ENCODE measurements at places on chromosomes 2 and 18.

GRCh38 chr18:48896875-48897511 lies 53.8 kb downstream of the SMAD7 start:
- no peak for DNase-seq

DNA sequence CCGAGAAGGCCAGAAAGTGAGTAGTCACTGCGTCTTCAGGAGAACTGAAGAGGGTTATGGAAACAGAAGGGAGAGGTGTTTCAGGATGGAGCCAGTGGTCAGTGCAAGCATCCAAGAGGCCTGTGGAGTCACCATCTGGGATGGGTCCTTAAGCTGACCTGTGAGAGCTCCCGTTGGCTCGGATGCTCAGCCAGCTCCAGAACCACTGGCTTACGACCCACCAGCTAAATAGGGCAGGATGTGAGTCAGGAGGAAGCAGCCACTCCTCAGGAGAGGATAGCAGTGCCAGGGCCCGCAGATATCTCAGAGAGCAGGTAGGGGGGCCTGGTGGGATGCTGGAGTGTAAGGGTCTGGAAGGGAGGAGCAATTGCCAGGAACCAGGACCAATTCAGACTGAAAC lies 63.1 kb upstream of the B3GNT7 start:
- no peak for DNase-seq

- DNase-seq, result no peak
Observed at GRCh38 chr2:222303045-222303827, 4.4 kb upstream of the PAX3 start.

DNA sequence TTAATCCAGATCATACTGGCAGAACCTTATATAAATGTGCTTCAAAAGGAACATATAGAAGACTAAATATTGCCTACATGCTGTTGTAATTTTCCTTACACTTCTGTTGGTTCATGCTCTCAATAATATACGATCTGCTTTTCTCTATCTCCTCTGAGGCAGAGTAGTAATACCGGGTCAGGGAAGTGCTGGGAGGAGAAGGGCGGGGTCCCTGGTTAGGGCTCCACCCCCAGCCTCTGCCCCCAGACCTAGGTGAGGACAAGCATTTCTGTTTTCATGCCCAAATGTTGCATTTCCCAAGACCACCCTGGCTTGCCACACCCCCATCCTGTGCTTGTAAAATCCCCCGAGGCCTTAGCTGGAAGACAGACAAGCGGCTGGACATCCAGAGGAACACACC lies 55.3 kb downstream of the PLA2R1 start:
- DNase-seq, result no peak

GRCh38 chr2:16203069-16203468 lies 262.7 kb downstream of the MYCN start:
- no peak for DNase-seq

DNA sequence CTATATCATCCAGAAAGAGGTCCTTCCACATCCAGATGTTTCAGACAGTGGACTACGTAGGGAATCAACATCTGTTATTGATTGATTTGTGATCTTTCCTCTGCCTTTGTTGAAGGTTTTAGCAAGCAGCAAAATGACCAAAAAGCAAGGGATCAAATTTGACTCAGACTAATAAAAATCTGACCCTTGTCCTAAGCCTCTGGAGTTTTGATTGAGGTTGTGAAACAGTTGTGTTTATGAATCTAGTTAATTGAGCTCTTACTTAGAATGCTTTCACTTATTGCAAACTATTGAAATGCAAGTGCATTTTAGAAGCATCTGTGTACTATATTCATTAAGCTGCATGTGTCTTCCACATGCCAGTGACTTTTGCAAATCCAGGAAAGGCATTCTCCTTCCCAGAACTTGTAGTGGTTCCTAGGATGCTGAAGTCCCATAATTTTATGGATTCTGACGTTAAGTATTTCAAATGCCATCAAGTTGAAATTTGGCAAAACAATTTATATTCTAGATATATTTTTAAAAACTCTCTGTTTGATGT lies 116.0 kb downstream of the MTX2 start:
- no peak for DNase-seq

GRCh38 chr2:3319745-3320566 lies 57.7 kb downstream of the EIPR1 start:
- no peak for DNase-seq

DNA sequence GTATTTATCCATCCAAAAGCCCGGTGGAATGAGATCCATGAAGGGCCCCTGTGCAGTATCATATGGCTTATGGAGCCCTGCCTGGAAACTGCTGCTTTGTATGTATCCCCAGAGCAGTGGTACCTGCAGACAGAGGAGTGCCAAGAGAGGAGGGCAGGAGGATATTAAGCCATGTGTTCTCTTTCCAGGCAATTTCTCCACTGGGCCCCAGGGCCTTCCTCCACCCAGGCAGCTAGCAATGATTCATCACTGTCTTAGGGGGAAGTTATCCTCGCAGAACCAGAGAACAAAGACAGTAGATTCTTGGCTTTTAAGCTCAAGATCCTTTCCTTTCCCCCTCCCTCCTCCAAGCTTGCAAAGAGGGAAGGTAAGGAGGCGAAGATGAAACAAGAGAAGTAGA lies 98.1 kb downstream of the LRRC30 start:
- DNase-seq, result no peak

DNA sequence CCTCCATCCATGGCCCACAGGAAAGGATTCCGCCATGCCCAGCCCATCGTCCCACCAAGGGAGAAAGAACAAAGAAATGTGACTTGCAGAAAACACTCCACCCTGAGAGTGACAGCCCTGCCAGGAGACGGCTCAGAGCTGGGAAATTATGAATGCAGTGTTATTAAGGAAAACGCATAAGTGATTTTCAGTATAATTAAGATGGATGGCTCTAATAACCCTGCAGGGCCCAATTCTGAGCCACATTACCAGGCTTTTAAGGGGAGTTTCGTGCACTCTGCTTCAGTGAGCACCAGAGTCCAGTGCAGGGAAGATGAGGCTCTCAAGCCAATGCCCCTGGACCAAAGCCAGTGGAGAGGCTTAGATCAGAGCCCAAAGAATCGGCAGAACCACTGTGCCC lies 10.6 kb upstream of the TEX51 start:
- DNase-seq, result no peak

DNA sequence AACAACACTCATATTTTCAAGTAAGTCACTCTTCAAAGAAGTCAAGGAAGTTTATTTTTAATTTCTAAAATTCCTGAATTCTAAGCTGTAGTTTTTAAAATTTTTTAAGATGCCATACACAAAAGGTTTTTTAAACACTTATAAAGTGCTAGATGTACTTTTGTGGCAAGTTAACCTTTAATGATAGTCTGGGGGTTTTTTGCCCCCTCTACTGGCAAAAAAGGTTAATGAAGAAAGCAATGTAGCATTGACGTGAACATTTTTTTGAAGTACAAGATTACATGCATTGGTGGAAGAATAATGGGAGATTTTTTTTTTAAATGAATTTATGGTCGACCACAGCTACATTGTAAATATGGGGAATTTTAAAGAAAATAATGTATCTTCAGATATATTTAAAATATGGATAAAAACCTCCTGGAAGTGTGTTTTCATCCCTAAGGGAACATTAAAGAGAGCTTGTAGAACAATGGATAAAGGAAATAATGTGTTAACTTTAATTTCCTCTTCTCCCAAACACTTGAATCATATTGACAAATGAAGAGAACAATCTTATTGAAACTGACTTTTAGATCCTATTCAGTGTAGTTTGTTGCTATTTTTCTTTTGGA lies 12.6 kb downstream of the ITPRID2 start:
- peak; percentile 32 for DNase-seq

GRCh38 chr2:212912445-212913103 lies 238.8 kb downstream of the IKZF2 start:
- no peak for DNase-seq

- DNase-seq, result no peak
Observed at GRCh38 chr2:235900631-235901030, 267.6 kb downstream of the GBX2 start.

DNA sequence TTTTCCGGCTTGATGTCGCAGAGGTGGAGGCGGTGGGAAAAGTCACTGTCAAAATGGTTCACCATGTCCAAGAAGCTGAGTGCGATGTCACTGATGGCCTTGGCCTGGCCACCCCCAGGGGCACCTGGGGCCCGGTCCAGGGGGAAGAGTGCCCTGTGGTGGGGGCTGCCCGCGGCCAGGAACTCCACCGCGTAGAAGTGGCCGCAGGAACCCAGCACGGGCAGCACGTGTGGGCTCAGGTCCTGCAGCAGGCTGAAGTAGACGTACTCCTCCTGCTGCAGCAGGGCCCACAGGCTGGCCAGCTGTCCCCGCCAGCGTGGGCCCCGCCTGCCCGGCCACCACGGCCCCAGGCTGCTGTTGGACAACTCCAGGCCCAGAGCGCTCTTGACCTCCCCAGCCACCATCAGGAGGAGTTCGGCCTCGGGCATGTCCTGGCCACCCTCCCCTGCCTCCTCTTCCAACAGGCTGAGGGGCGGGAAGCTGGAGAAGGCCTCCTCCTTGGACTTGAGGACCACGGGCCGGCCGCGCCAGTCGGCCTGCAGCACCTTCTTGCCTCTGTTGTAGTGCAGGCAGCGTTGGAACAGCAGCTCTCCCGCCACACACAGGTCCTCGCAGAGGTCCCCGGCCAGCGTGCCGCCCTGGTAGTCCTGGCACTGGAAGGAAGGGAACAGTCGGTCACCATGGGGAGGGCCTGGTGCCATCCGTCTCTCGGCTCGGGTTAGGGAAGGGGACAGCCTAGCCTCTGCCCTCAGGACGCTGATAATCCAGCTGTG lies 10.3 kb downstream of the DIPK1C start:
- DNase-seq, result no peak

DNA sequence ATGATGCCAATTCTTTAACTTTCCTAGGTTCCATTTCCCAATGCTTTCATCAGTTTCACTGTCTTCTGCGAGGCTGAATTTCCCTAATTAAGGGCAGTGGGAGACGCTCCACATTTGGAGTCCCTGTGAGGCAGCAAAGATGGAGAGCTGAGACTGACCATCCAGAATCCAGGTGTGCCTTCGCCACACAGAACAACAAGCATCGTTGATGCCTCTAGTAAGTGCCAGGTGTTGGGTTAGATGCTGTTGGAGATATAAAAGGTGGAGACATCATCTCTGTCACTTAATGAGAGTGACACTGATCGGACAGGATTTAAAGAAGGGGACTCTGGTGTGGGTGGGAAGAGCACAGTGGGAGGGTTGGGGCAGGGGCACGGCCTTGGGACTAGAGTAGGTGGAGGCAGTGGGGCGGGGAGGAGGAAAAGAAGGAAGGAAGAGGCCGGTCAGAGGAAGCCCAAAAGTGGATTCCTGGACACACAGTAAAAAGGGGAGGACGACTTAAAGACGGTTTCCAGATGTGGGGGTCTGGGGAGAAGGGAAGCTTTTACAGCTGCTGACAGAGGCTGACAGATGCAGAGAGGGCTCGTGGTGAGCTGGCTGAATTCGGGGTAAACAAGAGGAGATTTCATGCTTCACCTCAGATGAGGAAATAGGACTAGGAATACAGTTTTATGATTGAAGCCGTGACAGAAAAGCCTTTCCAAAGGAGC lies 113.0 kb downstream of the BCL2 start:
- no peak for DNase-seq

DNA sequence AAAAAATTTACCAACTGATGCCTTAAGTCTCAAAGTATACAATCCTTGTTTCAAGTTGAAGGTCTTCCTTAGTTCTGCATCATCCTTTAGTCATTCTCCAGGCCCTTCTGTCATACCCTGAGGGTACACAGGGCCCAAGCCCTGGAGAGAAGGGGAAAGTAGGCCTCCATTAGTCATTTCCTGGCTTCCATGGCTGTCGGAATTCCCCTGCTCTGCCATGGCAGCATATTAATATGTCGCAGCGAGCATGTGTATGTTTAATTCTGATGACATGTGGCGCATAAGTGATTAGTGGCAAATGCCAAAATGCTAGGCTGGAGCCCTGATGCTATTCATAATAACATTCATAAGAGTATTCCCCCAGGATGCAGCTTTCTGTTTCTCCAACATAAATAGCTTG lies 22.1 kb downstream of the GPR39 start:
- no peak for DNase-seq

DNA sequence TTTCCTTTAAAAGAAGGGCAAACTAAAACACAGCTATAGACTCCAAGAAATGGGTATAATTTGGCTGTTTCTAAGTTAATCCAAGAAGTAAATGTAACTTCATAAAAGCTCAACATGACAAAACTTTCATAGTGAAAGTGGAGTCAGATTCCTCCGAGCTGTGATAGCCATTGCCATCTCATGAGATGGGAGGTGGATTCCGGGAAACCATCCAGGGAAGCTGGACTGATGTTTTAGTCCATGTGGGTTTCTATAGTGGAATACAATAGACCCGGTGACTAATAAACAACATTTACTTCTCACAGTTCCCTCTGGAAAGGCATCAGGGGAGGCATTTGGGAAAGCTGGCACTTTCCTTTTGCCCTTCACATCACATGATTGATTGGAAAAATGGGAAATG lies 10.0 kb upstream of the LAPTM4A start:
- no peak for DNase-seq
